ENCODE measurements at places on chromosomes 1 and 21.
A peak's percentile ranks its signal among the peaks of the same experiment; 100 is the strongest.

GRCh38 chr1:147840909-147841308, 61.7 kb upstream of the GJA8 start:
- no peak for DNase-seq

DNA sequence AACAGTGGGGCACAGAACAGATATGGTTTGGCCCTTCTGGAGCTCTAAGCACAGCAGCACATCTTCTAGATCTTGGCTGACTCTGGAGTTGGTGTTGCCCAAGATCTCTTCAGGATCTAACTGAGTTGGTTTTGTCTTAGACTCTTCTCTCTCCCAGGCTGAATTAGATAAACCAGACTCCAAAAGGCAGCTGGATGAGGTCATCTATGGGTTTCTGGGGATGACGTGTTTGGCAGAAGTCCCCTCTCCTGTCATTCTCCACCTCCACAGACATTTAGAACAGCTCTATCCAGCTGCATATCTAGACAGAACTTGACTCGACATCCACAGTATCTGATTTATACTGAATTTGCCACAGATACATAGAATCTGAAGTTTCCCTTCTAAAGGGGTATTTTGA, 75.3 kb downstream of the ST6GALNAC5 start:
- peak; percentile 76 for DNase-seq

DNA sequence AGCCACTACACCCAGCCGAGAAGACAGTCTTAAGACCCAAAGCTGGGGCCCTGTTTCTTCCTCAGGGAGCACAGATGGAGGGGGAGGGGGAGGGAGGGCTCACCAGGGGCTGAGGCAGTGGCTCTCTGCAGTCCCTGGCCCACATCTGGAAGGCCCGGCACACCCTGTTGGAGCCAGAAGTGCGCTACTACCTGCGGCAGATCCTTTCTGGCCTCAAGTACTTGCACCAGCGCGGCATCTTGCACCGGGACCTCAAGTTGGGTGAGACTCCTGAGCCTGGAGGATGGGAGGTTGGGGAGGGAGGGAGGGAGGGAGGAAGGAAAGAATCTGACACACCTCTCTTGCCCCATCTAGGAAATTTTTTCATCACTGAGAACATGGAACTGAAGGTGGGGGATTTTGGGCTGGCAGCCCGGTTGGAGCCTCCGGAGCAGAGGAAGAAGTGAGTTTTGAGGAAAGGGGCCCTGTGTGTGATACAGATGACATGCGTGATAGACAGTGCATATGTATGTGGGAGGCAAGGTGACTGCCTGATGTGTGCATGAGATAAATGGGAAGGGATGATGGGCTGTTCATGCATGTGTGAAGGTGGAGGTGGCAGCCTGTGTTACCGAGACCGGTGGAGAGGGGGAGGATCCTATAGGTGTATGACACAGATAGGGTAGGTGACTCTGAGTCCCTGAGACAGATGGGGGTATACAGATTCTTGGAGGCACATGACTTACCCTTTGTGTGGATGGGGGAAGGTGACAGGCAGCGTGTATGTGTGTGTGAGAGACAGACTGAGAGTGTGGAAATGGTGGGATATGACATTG, 1.5 kb downstream of the PLK3 start:
- DNase-seq = no peak

DNA sequence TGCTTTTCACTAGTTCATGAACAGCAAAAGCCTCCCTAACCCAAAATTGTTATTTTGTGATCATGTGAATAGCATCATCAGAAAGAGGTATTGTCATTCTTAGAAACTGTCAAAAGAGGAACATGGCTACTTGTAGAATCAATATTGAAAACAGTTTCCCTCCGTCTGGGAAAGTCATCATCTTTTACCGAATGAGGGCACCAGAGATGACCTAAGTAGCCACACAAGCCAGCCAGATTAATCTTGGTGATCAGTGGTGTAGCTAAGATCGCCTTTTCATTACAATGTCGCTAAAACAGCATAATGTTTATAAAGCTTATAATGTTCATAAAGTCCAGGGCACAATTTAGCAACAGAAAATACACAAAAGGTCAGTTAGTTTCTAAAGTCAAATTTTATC, 136.1 kb downstream of the SIPA1L2 start:
- no peak for DNase-seq

GRCh38 chr1:109204484-109204883, 9.2 kb upstream of the SARS1 start:
- no peak for DNase-seq

DNA sequence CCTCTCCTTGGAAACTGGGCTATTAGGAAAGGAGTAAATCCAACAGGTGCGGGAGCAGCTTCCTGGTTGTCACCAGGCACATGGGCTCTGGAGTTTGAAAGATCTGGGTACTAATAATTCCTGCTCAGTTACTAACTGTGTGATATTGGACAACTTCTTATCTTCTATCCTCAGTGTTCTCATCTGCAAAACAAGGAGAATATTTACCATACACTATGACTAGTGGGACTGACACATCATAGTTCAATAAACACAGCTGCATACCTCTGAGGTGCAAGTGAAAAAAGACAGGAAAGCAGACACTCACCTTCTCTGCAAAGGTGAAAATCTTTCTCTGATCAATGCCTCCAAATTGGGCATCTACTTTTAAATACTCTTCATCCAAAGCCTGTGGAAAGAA, 19.7 kb downstream of the YARS1 start:
- DNase-seq = no peak

DNA sequence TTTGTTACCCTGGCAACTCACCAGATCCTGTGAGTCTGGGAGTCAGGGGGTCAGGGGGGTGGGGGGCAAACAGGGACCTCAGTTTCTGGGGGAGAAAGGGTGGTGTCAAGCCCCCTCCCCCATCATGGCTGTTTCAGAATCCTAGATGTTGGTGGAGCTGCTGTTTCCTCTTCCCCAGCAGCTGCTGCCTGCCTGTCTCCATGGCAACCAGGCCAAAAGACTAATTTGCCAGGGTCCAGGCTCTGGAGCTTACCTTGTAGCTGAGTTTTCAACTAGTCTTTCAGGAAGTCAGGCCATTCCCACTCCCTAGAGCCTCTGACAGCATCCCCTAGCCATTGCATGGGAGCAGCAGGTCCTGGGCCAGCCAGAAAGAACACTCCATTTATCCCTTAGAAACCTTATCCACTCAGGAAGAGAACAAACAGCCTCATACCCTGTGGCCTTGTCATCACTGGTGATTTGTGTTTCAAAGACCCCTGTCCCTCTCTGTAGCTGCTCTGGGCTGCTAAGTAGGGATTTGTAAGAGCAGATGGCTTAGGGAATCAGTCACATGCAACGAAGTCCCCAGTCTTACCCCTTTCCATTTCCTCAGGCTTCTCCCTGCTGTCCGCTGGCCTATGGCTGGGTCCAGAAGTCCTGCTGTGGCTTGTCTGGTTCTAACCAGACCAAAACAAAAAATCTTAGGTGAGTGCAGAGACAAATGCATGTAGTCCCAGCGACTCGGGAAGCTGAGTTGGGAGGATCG, 21.5 kb upstream of the STMN1 start:
- no peak for DNase-seq

- no peak for DNase-seq
Measured at GRCh38 chr1:239262538-239262937, 123.8 kb upstream of the CHRM3 start.

DNA sequence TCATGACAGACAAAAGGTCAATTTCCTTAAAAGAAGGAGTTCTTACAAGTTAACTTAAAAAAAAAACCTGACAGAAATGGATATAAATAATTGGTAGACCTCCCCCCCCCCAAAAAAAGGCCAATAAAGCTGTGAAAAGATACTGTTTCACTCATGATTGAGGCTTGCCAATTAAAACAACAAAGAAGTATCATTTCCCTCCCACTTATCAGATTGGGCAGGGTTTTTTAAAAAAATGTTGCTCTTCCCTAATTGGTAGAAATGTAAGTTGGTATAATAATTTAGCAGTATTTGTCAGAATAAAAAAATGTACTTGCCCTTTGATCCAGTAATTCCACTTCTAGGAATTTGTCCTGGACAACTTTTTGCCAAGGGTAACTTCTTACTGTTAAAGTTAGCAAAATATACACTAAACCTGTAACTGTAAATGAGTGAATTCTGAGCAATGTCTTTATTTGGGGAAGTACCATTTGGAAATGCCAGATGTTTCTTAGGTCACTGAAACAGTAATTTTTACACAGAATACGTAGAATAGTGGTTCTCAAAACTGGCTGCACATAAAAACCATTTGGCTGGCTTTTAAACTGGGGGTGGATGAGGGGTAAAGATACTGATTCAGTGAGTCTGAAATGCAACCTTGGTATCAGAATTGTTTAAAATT, 17.5 kb downstream of the RNF2 start:
- DNase-seq = no peak

GRCh38 chr21:41207401-41208375, 39.7 kb downstream of the BACE2 start:
- no peak for DNase-seq

GRCh38 chr1:26734501-26735058, 38.8 kb downstream of the ARID1A start:
- no peak for DNase-seq

DNA sequence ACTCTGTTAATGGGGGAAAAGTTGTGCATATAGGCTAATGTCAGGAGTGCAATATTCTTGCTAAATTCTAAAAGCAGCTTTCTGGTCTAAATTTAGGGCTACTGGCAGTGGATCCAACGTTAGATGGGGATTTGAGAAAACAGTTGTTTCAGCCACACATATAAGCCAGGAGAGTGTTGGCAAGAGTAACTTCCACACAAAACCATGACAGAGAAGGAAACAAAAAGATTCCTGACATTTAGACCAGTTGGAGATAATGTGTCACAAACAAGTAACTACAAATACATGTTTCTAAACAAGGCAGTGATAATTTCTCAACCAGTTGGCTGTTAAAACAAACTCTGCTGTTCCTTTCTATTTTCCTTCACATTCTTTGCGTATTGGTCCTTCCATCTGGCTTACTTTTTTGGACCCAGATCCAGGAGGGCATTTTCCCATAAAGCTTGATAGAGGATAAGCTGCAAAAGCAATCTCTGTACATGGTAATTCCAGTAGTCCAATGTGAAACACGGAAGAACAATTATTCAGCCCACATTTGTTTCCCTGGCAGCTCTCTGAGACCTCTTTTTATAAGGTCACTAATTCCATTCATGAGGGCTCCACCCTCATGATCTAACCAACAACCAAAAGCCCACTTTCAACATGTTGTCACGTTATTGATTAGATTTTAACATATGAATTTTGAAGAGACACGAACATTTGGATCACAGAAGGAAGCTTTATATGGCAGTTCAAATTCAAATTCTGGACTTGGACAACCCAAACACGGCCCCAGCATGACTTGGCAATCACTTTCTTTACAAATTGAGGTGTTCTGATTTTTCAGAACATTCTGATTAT, 1888.6 kb downstream of the MRPL39 start:
- DNase-seq = no peak

GRCh38 chr21:37514038-37514667, 147.6 kb downstream of the DYRK1A start:
- DNase-seq = no peak

GRCh38 chr1:210437111-210437510, 108.4 kb downstream of the HHAT start:
- DNase-seq = no peak

DNA sequence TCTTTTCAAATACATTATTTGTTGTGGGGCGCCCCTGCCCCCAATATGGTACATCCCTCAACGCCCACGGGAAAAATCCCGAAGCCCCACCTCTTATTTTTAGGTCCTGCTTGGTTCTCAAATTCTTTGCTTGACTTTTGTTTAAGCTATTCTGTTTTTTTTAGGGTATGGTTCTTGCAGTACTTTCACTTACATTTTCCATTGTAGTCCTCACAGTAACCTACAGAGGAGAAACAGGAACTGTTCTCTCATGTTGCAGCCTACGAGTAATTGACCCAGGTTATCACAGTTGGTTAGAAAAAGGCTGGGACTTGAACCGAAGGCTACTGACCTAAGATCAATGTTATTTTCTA, 697 bp upstream of the C21orf91 start:
- DNase-seq = no peak

DNA sequence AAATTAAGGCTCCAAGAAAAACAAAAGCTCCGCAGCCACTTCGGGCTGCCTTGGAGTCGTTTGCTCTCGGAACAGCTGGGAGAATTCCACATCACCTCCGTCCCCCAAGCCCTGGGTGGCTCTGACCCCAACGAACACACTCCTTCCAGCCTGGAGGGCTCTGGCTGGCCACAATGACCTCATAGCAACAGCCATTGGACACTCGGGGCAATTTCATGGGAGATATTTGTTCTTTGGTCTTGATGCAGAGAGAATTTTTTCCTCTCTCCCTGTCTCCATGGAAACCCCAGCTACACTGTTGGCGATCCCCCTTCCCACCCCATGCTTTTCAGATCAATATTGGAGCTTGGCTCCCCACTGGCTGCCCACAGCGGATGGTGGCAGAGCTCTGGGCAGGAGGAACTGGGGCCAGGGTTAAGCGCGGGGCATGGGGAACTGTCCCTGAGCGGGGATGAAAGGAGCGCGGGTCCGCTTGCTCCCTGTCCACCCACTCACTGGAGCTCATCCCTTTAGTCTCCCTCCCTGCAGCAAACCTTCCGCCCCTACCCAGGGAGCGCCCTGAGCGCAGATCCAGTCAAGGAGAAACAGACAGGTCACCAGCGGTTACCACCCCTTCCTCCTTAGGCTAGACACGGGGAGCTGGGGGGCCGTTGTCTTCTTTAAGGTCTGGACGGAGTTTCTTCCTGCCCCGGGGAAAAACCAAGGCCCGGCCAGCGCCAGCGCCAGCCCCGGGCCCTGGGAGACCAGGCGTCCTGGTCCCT, 1.2 kb downstream of the WNT4 start:
- DNase-seq = no peak

DNA sequence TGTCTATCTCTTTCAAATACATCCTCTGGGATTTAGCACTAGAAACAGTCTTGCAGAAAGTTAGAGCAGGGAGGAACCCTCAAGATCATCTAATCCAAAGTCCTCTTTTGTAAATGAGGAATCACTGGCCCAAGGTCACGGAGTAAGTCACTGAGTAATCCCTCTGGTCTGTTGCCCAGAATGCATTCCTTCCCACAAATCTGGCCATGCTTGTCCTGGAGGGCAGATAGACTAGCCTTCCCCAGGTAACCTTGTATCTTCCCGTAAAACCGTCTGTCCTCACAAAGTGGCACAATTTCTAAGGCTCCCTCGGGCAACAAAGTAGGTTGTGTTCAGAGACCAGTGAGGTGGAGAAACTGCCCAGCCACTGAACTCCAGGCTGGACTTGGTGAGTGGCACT, 46.2 kb downstream of the DDR2 start:
- peak; percentile 73 for DNase-seq

- DNase-seq = no peak
Measured at GRCh38 chr1:115969509-115969908, 6.8 kb upstream of the SLC22A15 start.

DNA sequence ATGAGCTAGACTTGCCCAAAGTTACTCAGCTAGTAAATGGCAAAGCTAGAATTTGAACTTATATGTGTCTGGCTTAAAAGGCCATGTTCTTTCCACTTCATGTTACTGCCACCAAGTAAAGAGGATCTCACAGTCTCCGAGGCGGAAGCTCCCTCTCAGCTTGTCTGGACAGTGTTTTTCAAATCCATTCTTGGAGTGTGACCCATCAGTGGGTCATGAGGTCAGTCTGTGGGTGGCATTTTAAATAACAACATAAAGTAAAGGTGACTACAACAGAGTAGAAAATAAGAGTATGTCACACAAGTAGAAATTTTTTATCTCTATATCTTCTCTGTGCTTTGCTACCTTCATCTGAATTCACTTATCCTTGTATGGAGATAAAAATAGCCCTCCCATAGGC, 3.2 kb upstream of the HMGB4 start:
- no peak for DNase-seq

- no peak for DNase-seq
Measured at GRCh38 chr1:68826836-68827235, 330.0 kb upstream of the DEPDC1 start.

GRCh38 chr21:41236352-41236973, 68.5 kb downstream of the BACE2 start:
- no peak for DNase-seq

GRCh38 chr21:19507682-19508260, 1104.2 kb upstream of the TMPRSS15 start:
- no peak for DNase-seq
